ENCODE measurements at places on chromosomes 11 and 22.

- no peak for DNase-seq
Measured at GRCh38 chr11:11230802-11231562, 122.1 kb downstream of the CSNK2A3 start.

GRCh38 chr11:119298726-119299125, 18.2 kb downstream of the MCAM start:
- no peak for DNase-seq

- DNase-seq = no peak
Measured at GRCh38 chr11:120532082-120532831, 20.7 kb downstream of the GRIK4 start.

DNA sequence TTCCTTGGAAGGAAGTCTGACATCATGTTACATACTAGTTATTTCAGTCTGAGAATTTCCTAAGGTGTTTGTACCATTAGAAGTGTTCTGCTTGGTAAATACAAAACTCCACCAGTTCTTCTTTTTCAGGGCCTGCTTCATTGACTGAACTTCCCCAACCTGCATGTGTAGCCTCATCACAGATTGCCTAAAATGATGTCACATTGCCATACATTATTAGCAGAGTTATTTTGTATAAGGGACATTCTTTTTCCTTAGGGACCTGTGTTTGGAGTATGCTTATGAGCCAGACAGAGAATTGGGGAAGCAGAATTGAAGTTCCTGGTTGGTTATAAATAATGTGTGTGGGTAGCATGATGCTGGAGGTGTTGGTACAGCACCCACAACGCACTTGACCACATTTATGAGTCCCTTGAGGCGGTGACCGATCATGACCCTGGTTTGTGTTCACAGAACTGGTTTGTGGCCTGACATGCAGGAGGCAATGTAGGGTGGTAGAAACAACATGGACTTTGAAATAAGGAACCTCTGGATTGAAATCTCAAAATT, 16.4 kb upstream of the MMP7 start:
- DNase-seq = no peak

DNA sequence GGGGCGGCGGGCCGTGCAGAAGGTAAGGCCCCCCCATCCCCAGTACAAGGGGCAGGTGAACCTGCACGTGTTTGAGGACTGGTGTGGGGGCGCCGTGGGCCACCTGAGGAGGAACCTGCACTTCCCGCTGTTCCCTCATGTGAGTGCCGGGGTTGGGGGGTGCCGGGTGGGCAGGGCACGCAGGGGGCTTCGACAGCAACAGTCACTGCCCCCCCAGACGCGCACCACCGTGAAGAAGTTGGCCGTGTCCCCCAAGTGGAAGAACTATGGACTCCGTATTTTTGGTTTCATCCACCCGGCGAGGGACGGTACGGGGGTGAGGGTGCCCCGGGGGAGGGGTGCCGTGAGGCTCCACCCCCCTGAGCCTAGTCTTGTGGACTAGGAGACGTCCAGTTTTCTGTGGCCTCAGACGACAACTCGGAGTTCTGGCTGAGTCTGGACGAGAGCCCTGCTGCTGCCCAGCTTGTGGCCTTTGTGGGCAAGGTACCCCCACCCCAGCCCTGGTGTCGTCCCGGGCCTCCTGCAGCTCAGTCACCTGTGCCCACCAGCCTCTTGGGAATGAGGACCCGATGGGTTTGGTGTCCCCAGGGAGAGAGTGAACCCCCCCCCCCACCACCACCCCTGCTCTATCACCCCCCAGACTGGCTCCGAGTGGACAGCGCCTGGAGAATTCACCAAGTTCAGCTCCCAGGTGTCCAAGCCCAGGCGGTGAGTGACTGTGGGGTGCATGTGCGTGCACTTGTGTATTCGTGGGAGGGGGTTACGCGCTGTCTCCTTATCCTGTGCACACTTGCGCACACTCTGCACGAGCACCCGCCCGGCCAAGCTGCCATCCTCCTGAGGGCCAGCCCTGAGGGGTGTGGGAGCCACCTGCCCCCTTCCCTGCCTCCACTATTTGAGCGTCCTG, 3.8 kb downstream of the B4GALNT4 start:
- no peak for DNase-seq

DNA sequence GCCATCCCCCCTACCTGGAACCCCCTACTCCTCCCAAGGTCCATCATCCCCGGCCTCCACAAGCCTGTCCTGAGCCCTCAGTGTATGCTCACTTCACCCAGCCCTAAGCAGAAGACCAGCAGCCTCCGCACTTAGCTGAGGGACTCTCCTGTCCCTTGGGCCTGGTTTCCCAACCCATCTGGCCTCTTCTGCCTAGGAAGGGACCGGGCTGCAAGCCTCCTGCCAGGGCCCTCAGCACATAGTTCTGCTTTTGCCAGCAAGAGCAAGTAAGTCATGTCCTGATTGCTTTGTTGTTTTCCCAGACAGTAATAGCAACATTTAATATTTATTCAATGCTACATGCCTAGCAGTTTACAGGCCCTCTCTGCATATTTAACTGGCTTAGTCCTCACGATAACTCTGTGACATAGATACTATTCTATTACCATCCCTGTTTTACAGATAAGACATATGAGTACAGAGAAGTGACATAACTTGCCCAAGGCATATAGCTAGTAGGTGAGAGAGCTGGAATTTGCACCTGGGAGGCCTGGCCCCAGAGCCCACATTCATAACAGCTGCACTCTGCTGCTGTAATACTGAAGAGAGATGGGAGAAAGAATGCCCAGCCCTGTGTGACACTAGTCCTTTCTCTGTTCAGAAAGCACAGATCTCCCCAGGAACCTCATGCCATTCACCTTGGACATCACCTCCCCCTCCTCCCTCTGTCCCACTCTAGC, 139.2 kb downstream of the PARVA start:
- no peak for DNase-seq

- DNase-seq = no peak
Measured at GRCh38 chr11:110929129-110929528, 216.9 kb upstream of the ARHGAP20 start.

- DNase-seq = no peak
Measured at GRCh38 chr11:69483170-69483569, 1.7 kb downstream of the LINC01488 start.

Data from activated gamma-delta T cell treated with Interleukin-2 at 50 U/mL for 16 hours (primary cell).